Activated CD4-positive, alpha-beta T cell treated with anti-CD3 and anti-CD28 coated beads, Interleukin-2, Interleukin-6, amounts not matched to agents 100 ng/mL and 50 ng/mL, durations not matched to agents 16 hours and 8 hours (primary cell): ENCODE measurements at places on chromosomes 7 and 10.

GRCh38 chr7:110246118-110246517 lies 844.8 kb upstream of the LRRN3 start:
- no peak for DNase-seq

- no peak for DNase-seq
Observed at GRCh38 chr7:22250390-22250789, 106.6 kb downstream of the RAPGEF5 start.

DNA sequence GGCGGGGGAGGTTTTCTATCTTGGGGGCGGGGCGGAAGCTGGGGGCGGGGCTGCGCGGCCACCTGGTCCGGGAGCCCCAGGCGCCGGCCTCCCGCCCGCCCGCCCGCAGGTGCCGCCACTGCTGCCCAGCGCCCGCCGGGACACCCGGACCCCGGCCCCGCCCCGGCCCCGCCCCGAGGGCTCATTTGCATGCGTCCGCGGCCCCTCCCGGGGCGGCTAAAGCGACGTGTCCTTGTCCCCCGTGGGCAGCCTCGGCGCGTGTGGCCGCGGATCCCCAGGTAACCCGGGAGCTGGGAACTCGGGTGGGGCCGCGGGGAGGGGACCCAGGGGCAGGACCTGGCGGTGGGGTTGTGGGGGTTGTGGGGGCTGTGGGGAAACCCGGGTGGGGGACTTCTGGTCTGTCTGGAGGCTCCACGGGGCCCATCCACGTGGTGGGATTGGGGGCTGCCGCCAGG lies at the start of gene BHLHA15:
Gene BHLHA15 (plus strand): TSS at position 219 of the 455 bp plus-strand sequence. CDS start 871 bp downstream, outside the sequence.
- peak; percentile 7 for DNase-seq

GRCh38 chr10:122147663-122148062 lies 123.4 kb upstream of the BTBD16 start:
- DNase-seq, result no peak

DNA sequence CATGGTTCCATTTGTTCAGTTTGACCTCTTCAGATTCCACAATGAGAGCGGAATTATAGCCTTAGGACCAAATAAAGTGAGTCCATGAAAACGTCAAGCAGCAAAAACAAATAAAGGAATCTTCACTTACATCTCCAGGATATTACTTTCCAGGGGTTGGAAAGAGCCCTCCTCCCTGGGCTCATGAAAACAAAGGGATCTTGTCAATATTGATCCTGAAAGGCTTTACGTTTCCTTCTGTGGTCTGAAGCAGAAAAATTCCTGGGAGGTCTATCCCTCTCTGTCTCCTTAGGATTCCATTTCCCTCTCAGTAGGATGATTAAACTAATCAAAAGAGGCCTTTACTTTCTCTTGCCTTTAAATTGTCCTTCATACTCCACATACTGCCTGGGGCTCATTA lies 293.5 kb downstream of the GPAM start:
- DNase-seq, result no peak

DNA sequence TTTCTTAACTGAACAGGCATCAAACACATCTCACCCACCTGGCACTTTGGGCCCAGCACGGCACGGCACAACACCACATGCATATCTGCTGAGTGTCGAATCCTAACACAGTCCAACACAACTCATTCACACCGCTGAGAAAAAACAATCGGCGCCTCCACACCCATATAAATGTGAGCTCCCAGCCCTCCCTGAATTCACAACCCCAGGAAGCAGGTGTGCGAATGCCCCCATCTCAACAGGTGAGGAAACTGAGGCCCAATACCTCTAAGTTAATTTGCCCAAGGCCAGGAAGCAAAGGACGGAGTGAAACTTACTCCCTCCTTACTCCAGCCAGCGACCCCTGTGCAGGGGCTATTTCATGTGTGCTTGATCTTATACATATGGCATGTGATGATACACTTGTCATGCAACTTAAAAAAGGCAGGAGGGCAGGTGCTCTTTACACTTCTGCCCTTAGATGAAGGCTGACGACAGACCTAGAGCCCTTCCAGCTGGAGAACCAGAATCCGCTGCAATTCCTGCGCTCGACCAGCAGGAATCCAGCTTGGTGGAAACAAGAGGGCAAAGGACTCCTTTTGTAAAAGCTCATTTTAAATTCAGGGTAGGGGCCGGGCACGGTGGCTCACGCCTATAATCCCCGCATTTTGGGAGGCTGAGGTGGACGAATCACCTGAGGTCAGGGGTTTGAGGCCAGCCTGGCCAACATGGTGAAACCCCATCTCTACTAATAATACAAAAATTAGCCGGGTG lies 116.0 kb downstream of the LARP4B start:
- DNase-seq, result no peak

GRCh38 chr7:43244232-43244631 lies 131.8 kb downstream of the HECW1 start:
- DNase-seq, result no peak

DNA sequence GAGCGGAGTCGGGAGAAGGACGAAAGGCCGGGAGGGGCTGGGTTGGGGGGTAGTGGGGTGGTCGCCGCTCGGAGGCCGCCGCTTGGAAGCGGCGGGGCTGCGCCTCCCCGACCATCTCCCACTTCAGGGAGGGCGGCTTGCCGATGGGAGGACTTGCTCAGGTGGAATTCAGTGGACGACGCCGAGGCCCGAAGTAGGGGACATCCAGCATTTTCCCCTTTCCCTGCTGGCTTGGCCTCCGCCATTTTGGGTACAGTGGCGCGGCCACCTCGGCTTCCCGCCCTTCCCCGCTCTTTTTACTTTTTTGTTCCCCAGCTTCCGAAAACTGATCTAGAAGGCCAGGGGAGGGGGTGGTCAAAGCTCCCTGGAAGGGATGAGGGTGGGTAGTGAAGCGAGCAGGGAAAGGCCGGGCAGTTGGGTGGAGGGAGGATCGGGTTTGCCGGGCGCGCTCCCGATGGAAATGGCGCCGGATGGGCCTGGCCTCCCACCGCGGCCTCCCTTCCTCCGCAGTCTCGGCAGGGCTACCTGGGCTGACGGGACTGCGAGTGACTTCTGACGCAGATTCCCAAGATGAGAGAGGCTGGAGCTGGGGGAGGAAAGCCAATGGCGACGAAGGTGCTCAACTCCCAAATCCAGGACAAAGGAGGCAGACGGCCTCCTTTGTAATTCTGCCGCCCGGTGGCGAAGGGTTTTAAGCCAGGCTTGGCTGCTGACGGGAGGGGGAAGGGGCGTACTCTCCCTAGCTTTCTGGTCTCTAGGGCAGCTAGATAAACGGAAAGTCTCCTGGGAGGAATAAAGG lies at the start of gene PBLD:
Gene PBLD (minus strand): TSS at position 670 of the 799 bp plus-strand sequence. CDS start 26,084 bp downstream, outside the sequence.
- peak; percentile 72 for DNase-seq

DNA sequence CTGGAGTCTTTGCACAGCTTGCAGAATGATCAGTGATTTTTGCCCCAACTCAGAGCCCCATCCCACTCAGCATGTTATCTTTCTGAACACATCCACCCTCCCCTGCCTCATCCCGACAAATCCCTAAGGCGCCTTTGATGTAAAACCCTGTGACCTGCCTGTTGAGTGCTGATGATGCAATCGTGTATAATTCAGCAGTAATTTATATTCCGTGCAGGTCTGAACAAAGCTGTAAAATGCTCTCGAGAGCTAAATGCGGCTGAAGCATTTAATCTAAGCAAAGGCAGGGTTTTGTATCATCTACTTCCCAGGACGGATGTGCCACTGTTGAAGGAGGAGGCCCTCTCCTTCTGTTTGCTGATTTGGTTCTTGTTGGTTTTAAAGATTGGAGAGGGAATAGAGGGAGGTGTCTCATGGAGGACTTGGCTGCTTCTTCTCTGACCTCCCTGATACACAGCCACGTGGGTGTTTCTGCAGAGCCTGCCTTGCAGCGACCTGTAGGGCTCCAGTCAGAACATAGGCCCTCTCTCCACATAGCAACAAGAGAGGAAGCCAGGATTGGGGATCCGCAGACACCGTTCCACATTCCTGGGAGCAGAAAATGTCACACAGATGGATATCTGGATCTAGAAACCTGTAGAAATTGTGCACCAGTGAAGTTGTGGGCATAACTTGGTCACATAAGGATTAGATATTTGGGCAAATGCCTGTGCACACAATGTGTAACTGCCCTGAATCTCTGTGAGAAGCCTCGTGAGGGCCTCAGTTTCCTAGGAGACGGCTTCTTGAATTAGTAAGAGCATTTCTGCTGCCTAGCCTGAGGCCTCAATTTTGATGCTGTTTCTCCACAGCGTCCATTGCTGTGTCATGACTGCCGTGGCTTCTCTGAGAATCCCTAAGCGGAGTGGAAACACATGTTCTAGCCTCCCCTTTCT lies 90.2 kb upstream of the AGK start:
- no peak for DNase-seq

DNA sequence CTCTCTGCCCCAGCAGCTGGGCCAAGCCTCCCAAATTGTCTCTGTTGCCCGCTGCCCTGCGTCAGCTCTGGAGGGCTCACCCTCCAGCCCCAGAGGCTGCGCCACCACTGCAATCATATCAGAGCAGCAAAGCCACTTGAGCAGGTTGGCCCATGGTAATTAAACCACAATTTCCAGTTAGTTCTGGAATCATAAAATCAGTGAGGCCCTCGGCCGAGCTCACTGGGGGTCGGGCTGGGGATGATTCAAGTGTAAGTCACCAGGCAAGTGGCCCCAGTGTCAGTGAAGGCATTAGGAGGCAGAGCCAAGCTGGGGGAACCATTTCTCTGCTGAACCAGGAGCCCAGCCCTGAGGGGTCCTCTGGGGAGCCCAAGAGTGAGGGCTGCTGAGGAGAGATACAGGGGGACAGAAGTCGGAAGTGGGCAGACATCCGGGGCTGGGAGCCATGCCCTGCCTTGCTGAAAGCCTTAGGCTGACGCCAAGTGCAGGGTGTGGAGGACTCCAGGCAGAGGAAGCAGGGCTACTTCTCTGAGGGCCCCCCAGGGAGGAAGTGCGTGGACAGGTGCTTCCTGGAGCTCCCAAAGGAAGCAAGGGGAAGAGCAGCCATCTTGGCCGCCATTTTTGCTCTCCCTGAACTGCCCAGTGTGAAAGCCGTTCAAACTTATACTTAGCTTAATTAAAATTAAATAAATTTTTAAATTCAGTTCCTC lies 29.5 kb upstream of the SLC29A3 start:
- no peak for DNase-seq

GRCh38 chr10:20133669-20134189 lies 317.5 kb downstream of the PLXDC2 start:
- DNase-seq, result no peak

- DNase-seq, result no peak
Observed at GRCh38 chr7:28136885-28137284, 43.7 kb downstream of the JAZF1 start.

- no peak for DNase-seq
Observed at GRCh38 chr10:69334302-69335062, 56.2 kb downstream of the HK1 start.

GRCh38 chr7:143318661-143319060 lies 2.8 kb downstream of the CLCN1 start:
- no peak for DNase-seq

DNA sequence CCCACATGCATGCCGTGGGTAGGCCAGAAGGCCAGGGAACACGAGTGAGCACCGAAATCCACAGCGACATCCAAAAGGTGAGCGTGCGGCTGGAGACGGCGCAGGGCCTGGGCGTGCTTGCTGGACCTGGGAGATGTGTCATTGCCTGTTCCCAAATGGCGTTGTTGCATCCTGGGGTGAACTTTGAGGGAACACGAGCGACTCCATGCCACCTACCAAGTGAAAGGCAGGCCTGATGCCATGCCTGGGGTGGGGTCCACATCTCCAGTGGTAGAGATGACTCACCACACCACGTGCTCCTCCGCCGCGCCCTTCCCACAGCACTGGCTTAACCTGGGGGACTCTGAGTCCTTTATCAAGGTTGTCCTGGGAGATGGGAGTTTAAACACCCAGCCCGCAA lies 24.7 kb upstream of the VIPR2 start:
- DNase-seq, result no peak

DNA sequence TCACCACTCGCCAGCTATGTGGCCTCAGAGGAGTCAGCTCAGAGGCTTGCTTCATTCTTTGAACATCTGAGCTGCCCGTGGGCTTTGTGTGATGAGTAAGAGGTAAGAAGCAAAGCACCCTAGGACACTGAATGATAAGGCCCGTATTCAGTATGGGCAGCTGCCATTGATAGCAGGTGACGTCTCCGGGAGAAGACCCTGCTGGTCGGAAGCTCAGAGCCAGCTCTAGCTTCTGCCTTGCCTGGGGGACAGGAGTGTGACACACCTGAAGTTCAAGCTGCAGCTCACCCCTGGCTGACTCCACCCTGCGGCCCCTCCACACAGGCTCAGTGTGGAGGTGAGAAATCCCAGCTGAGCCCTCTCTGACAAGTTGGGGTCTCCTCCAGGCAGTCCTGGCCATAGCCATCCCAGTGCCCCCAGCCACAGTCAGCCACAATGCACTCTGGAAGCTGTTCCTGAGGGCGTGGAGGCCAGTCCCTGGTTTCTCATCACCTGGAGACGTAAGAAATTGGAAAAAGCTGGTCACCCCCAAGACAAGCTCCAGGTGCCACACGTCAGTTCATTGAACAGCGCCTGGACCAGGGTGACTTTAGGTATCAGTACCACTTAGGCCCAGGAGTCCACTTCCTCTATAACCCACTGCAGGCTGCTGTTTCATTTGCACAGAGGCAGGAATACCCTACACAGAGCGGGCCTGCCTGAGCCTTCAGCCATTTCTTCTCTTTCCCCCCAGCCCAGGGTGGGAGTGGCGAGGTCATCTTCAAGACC lies 164.9 kb upstream of the RHEB start:
- DNase-seq, result no peak

GRCh38 chr7:105567821-105568220 lies 13.5 kb downstream of the EFCAB10 start:
- DNase-seq, result no peak

DNA sequence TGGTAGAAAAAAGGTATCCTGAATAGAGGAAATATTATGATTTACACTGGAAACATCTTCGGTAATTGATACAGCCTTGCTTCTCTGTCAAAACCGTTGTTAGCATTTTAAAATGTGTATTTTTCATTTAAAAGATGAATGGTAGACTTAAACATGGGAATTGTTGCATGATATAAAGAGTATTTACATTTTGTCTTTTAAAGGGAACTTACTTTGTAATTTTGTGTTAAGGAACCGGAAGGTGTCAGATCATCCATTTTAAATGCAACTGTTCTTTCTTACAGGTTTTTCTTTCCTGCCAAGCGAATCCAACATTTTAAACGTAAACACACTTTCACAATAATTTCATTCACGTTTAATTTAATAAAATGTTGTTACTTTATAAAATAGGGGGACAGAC lies 1.8 kb upstream of the IGF2BP3 start:
- DNase-seq, result no peak

DNA sequence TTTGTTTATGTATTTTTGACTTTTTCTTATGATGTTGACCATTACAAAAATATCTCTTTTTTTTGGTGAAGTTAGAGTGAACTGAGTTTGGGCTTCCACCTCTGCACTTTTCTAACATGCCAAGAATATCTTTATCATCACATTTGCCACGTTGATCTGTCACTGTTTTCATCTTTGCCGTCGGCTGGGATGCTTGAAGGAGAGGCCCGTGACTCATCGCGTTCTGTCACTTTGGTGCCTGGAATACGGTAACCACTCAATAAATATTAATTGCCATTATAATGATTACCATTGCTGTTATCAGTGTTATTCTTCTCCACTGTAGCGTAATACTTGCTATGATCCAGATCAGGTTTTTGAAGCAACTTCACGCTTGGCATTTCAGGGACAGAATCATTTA lies 350.8 kb upstream of the PFKP start:
- no peak for DNase-seq

GRCh38 chr7:132455378-132455777 lies 120.9 kb downstream of the PLXNA4 start:
- DNase-seq, result no peak
